Stimulated activated CD4-positive, alpha-beta T cell treated with anti-CD3 and anti-CD28 coated beads, Interleukin-1b, Interleukin-23, amount 100 ng/mL, for 1 hour (primary cell): ENCODE measurements at places on chromosomes 11 and 22.

DNA sequence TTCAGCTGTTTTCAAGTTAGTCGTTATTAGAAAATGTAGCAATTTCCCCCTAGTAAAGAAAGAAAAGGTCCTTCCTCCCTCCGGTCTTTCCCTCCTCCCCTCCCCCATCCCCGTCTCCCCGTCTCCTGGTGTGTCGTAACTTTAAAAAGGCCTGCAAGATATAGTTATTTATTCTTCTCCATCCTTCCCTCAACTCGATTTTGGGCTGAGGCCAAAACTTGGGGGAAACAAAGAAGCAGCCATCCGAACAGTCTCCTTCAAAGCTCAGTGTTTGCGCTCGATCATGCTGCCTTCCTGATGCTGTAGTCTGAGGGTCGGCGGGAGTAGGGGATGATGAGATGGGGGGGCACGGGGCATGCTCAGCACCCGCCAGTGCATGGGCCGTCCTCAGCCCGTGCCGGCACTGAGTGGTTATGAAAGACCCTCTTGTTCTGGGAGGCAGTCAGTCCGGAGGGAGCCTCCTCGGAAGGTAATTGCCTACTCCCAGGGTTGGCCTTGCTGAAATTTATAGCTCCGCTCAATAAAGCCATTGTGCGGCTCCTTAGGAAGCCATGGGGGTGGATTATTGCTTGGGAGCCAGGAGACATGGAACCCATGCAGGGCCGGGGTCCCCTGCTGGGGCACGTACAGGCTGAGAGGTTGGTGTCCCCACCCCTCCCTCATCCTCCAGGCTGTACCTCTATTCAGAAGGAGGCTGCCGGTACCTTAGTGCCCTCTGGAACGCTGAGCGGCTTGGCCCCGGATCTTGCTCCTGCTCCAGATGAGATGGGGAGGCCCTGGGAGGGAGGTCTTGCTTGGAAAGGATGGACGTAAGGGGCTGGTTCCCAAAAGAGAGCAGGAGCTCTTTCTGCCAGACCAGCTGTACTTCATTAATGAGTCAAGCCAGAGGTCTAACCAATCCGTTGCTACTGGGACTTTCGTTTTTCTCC is 212.7 kb upstream of the CADM1 start:
- no peak for DNase-seq

- DNase-seq, result no peak
Observed at GRCh38 chr11:69242266-69242920, 51.6 kb upstream of the MYEOV start.

- peak; percentile 72 for DNase-seq
Observed at GRCh38 chr22:17830043-17830961, 56.0 kb upstream of the BID start.

- DNase-seq, result no peak
Observed at GRCh38 chr11:76667271-76667818, 3.2 kb downstream of the LRRC32 start.

GRCh38 chr11:36508743-36509142 is 1.3 kb downstream of the TRAF6 start:
- no peak for DNase-seq

GRCh38 chr11:121762820-121763219 is 310.1 kb upstream of the SORL1-AS1 start:
- no peak for DNase-seq
